CD8-positive, alpha-beta memory T cell (primary cell): ENCODE measurements at places on chromosomes 4 and X. TPM values are rescaled to one million over a fixed set of nuclear protein-coding genes. Genes with fewer than 3 reads are reported as not detected.

AWAT2 gene
- total RNA-seq = not detected

PDLIM3 gene
- not detected for total RNA-seq

C4orf51 gene
- total RNA-seq = not detected

DNA sequence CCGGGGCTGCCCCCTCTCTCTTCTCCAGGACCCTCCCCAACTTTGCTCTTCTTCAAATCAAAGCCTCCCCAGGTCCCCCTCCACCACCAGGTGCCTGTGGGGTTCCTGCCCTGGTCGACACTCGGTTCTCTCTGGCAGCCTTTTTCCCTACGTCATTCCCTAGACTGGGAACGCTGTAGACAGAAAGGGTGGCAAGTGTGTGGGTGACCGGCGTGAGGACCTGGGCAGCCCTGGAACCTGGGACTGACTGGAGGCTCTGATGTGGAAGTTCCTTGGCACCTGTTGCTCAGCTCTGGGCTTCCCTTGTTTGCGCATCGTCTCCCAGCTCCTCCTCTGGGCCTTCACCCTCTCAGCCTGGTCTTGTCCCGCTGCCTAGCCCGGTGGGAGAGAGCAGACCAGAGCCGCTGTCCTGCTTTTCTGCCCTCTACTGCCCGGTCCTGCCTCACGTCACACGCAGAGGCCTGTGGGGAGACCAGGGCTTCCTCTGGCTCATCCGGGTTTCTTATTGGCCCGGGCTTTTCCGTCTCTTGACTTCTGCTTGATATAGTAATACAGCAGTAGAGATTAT, 1.3 kb downstream of the TACC3 start:
- H3K4me1 ChIP-seq = peaks cover 65% of the 10 kb centered on the region
- H3K36me3 ChIP-seq = peaks cover 14% of the 10 kb centered on the region
- peak overlapping the region; percentile 67 for H3K4me3 ChIP-seq
- no peaks in the 10 kb centered on the region for H3K27me3 ChIP-seq
- no peak for DNase-seq

GRCh38 chr4:6869944-6870343, 39.7 kb upstream of the TBC1D14 start:
- no peaks in the 10 kb centered on the region for H3K4me1 ChIP-seq
- H3K27me3 ChIP-seq = no peaks in the 10 kb centered on the region
- peaks cover 19% of the 10 kb centered on the region for H3K36me3 ChIP-seq
